ENCODE measurements at places on chromosomes 2 and 18.

DNA sequence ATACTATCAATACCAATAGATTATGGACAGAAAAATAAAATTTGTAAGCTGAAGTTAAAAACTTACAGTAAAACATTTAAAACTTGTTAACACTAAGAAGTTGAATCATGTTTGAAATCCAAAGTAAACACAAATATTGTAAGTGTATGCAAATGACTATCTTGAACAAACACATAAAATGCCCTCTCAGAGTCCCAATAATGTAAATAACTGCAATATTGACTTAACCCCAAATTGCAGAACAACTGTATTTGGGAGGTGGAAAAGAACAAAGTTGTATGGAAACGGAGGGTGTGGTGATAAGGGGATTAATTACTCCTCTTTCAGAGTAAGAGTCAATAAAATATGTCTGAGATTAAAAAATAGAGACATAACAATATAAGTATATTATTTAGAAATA is 140.0 kb upstream of the NOL4 start:
- DNase-seq: no peak

DNA sequence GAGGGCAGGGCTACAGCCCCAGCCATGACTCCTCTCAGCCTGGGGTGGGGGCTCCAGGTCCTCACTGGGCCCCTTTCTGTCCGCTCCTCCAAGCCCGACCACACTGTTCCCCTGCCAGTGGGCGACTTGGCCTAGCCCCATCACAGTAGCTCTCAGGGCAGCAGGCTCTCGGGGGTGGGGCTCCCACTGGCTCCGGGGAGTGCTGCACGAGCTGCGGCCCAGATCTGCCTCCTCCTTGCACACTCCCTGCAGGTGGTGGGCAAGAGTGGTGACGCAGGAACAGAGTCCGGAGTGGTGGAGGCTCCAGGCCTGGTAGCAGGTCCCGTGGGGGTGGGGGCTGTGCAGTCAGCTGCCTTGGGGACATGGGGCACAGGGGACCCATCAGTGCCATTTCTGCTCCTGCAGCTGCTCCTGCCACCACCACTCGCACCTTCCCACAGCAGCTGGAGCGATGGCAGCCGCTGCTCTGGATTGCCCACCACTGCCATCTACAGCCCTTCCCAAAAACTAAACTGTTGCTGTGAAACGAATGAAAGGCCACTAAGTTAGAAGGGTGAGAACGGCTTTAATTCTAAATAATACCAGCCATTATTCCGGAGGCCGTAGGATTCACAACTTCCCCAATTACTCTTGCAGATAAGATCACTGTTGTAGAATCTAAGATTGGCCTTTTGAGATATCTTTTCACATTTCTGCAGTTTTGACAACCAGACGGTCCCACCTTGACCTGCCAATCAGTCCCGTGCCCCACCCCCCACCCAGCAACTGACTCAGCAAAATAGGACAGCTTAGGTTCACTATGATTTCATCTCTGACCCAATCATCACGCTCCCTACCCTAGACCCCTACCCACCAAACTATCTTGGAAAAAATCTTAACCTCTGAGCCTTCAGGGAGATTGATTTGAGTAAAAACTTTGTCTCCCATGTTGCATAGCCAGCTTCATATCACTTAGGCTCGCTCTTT is 530.2 kb downstream of the DCC start:
- no peak for DNase-seq

- DNase-seq: no peak
These were observed 63.3 kb upstream of the AQP4 start for GRCh38 chr18:26928670-26929313.

GRCh38 chr2:204840504-204840903 is 295.2 kb downstream of the PARD3B start:
- no peak for DNase-seq

- no peak for DNase-seq
These were observed 183.0 kb downstream of the PMAIP1 start for GRCh38 chr18:60082790-60083189.

GRCh38 chr2:186546846-186547245 is 43.0 kb upstream of the ITGAV start:
- DNase-seq: no peak

DNA sequence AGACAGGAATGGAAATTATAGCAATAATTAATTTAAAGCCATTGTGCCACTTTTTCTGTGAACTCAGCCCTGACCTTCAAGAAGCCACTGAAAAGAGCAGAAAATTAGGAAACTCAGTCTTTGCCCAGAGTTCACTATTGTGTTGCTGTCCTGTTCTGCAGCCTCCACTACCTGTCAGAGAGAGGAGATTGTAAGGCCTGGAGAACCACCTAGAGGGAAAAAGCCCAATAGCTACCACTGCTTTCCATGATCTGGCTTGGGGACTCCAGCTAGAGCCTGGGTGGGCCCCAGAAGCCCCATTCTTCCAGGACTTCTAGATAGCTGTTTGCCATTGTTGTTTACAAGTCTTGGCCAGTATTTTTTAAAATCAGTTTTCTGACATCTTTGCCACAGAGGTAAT is 176.1 kb upstream of the KLF7 start:
- no peak for DNase-seq

Measured in NCI-H1930 (cell line).